ENCODE measurements at places on chromosomes 5 and 9. TPM values are rescaled to one million over a fixed set of nuclear protein-coding genes. Genes with fewer than 3 reads are reported as not detected.

DAB2IP gene
- 13.9 TPM for polyA plus RNA-seq

EQTN gene
- not detected for polyA plus RNA-seq

SPATA9 gene
- polyA plus RNA-seq: not detected

TEK gene
- polyA plus RNA-seq: 0.04 TPM

CCNI2 gene
- 0.26 TPM for polyA plus RNA-seq

SLC27A4 gene
- polyA plus RNA-seq: 26.4 TPM

DOK3 gene
- 7.1 TPM for polyA plus RNA-seq

ACTBL2 gene
- polyA plus RNA-seq: 0.11 TPM

TPPP gene
- 1.4 TPM for polyA plus RNA-seq

FOXD4 gene
- polyA plus RNA-seq: 0.49 TPM

MRPL22 gene
- 59.9 TPM for polyA plus RNA-seq

AOPEP gene
- polyA plus RNA-seq: 226 TPM

KIAA0825 gene
- 0.75 TPM for polyA plus RNA-seq

MARVELD2 gene
- 2.9 TPM for polyA plus RNA-seq

HCN1 gene
- not detected for polyA plus RNA-seq

ZNF883 gene
- polyA plus RNA-seq: 1.8 TPM

ZNF354C gene
- 1.8 TPM for polyA plus RNA-seq

GRCh38 chr5:170636206-170636605, 132.4 kb downstream of the KCNIP1 start:
- no peak for DNase-seq

- peak; percentile 47 for DNase-seq
These were observed 612 bp upstream of the ATG10 start for GRCh38 chr5:81971111-81971711.

DNA sequence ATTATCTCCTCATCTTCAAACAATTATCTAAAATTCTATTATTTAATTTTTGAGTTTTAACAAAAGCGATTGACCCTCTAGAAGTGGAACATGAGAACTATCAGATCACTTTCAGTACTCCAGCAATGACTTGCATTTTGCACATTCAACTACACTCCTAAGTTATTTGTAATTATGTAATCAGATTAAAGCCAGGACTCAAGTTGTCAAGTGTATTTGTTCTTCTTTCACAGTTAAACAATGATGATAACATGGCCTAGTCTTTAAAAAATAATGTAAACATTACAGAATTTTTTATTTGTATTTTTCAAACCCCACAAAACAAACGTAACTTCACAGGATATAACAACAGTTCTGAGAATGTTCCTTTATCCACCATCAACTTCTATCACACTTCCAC, 2148.9 kb upstream of the ACO1 start:
- DNase-seq: peak; percentile 3

DNA sequence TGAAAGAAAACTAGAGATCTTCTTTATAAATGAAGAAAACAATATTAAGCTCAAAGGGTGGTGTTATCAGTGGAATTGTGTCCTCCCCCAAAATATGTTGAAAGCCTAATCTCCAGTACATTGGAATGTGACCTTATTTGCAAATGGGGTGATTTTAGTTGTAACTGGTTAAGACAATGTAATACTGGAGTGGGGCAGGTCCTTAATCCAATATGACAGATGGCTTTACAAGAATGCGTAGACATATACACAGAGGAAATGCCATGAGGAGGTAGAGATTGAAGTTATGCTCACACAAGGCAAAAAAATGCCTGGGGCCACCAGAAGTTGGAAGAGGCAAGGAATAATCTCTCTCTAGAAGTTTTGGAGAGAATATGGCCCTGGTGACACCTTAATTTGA, 13.7 kb upstream of the TRIM32 start:
- DNase-seq: no peak

DNA sequence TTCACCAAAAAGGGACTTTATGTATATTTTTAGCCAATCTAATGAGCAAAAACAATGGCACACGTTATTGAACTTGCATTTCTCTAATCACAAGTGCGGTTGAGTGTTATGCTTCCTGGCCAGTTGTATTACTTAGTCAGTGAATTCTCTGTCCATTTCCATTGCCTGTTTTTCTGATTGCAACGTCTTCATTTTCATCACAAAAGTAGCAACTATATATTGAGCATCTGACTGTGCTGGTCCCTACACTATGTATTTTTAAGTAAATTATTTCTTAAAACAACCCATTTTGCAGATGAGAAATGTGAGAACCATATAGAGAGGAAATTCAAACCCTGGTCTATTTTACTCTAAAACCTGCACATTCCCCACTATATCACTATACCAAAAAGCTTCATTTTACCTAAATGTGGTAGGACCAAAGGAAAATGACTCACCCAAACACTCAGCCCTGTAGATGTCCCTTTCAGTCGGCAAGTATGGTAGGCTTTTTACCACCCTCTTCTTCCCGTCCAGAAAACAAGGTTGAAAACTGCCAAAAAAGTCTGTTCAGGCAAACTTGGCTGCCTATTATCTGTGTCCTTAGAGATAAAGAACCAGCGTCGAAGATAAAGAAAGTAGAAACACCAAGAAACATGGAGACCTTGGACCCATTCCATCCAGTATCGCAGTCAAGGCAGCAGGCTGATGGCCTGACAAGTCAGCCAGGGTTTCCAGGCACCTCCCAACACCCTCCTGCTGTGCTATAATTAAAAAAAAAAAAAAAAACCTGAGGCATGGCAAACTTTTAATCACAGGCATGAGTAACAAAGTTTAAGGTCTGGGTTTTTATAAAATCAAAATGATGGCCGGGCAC, 18.8 kb upstream of the FAM13B start:
- no peak for DNase-seq

- DNase-seq: no peak
These were observed 103.8 kb upstream of the CTSL start for GRCh38 chr9:87622098-87622497.

GRCh38 chr9:137438591-137439157, 2.5 kb downstream of the ENTPD8 start:
- no peak for DNase-seq

GRCh38 chr5:180596668-180597231, 5.5 kb upstream of the SCGB3A1 start:
- no peak for DNase-seq

DNA sequence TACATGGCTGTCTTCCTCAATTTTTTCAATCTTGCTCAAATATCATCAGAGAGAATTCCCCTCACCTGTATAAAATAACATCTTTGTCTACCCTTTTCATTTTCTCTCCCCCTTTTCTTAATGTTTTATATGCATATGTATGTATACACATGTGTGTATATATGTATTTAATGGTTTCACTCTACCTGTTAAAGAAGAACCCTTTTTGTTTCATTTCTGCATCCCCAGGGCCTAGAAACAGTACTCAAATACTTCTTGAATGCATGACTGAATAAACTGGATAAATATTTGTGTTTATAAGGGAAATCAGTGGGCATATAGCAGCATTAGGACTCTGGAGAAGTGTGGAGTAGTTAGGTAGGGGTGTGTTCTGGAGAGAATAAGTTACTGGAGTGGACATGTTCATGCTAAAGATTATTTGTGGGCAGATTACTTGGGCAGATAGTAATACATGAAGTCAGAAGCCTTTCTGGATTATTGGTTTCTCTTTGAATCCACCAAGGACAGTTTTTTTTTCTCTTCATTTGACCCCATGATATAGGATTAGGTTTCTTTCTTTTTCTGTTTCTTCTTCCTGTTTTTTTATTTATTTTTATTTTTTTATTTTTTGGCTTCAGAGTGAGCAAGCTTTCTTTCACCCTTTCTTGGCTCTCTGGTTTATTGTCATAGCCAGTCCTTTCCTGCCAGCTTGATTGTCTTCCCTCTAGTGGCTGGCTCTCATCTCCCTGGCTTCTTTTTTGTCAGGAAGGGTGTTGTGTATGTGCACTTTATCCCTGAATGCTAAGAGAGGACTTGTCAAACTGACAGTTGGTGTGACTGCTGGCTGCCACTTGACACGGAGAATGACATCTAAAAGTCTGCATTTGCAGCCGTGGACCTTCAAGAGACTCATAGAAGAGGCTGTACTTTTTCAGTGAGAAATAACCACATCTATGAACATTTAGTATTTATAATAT, 89.3 kb downstream of the ZCCHC7 start:
- peak; percentile 24 for DNase-seq

GRCh38 chr9:81729135-81729534, 39.8 kb upstream of the TLE1 start:
- no peak for DNase-seq

DNA sequence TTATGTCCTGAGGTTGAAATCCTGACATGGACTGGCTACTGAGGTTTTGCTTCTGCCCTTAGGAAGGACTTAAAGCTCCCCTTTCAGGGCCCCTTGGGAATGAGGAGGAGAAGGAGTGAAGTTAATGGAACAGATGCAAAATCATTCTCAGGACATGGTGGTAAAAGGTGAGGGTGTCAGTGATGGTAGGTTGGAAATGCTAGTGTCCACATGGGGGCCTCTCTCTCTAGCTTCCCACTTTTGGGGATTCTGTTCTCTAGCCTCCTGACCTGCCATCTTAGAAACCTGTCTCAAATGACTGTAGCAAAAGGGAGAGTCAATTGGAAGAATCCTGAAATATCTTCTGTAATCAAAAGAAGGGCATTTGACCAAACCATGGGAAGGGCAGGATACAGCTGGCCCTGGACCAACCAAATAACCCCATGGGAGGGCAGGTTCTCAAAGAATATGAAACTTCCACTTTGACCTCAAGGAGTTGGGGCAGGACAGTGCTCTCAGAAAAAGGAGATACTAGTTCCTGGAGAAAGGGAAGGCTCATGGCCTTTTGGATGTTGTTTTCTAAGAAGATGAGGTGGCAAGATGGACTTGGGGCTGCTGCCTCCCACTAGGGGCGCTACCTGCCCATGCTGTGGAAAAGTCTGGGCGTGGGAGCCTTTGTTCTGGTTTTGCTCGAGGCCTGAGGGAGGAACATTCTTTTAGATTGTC, 21.2 kb upstream of the MLANA start:
- peak; percentile 53 for DNase-seq

DNA sequence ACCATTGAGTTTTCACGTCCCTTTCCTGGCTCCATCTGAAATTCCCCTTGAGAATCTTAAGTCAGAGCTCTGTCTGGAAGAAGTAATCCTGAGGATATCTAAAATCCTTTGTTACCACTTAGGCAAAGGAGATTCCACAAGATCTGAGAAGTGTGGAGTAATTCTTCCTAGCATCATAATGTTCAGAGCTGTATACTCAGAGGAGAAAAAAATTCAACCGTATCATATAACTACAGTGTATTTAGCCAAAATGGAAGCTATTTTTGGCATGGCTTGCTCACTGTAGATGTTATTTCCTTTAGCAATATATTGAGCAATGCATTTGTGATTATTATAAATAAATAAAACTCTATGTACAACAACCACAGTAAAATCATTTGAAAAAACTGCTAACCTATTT, 1858.4 kb downstream of the EFNA5 start:
- no peak for DNase-seq

GRCh38 chr5:137216976-137217598, 282.0 kb downstream of the SPOCK1 start:
- no peak for DNase-seq

DNA sequence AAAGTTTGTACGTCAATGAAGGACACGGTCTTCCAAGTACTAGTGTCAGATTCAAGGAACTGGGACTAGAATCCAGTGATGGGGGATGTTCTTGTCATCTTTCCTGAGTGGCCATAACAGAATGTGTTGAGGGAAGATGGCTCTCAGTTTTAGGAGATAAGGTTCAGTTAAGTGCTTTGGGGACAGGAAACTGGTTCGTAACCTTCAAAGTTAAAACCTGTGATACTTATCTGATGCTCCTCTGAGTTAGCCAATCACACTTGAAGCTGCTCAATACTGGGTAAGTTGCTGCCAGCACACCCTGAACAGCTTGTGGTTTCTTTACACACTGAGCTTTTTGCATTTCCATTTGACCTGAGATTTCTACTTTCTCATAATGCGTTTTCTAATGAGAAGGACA, 64.4 kb downstream of the PIK3R1 start:
- no peak for DNase-seq

DNA sequence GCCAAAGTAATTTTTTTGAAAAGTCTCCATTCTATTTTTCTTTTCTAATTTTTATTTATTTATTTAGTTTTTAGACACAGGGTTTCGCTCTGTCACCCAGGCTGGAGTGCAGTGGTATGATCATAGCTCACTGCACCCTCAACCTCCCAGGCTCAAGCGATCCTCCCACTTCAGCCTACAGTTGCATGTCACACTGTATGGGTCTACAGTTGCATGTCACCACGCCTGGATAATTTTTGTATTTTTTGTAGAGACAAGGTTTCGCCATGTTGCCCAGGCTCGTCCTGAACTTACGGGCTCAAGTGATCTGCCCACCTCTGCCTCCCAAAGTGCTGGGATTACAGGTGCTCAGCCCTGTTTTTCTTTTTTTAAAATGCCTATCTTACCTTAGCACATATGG, 10.7 kb downstream of the FANCC start:
- DNase-seq: no peak

- DNase-seq: no peak
These were observed 14.4 kb downstream of the TXN start for GRCh38 chr9:110241858-110242321.

DNA sequence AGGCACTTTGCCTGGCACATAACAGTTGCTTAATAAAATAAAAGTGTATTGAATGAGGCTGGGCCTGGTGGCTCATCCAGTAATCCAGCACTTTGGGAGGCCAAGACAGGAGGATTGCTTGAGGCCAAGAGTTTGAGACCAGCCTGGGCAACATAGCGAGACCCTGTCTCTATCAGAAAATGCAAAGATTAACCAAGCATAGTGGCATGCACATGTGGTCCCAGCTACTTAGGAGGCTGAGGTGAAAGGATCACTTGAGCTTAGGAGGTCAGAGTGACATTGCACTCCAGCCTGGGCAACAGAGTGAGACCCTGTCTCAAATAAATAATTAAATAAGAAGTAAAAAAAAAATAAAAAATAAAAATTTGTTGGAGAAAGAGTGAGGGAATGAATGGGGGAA, 21.2 kb downstream of the TNFAIP8 start:
- DNase-seq: no peak

- no peak for DNase-seq
These were observed 319.8 kb downstream of the HCN1 start for GRCh38 chr5:45376417-45376816.

DNA sequence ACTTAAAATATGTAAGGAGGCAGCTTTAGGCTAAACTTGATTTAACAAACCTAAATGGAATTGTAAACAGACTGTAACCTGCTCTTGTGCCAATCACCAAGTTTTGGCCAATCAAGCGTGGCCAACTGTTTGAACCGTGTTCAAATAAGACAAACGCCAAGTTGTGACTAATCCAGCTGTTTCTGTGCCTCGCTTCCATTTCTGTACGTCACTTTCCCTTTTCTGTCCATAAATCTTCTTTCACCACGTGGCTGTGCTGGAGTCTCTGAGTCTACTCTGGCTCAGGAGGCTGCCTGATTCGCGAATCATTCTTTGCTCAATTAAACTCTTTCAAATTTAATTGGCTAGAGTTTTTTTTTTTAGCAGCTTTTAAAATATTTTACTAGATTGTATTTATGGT, 71.3 kb downstream of the LIX1 start:
- DNase-seq: no peak

GRCh38 chr9:114782586-114782985, 23.3 kb downstream of the TNFSF15 start:
- no peak for DNase-seq

DNA sequence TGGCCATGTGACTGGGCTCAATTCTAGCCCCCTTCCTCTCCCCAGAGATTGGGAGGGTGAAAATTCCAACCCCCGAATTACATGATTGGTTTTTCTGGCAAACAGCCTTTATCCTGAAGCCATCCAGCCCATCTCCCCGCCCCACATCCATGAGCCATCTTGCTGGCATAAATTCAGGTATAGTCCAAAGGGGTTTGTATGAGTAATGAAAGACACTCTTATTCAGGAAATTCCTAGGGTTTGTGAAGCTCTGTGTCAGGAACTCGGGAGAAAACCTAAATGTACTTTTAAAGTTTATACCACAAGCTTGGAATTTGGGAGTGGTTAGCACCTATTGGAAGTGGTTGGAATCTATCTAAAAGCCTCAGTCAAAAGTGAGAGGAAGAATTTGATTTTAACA, 80.6 kb upstream of the SIMC1 start:
- DNase-seq: no peak
